Esophagus squamous epithelium (tissue), 5 donors: ENCODE measurements at places on chromosomes 4 and X. TPM values are rescaled to one million over a fixed set of nuclear protein-coding genes. Genes with fewer than 3 reads are reported as not detected.

GRCh38 chrX:46837558-46838485 is 979 bp downstream of the RP2 start:
- no peaks in the 10 kb centered on the region for H3K36me3 ChIP-seq
- H3K27me3 ChIP-seq, result no peaks in the 10 kb centered on the region
- peak overlapping the region; percentile 95 for H3K27ac ChIP-seq
- no peak for DNase-seq
- peak overlapping the region; percentile 69 for H3K4me3 ChIP-seq

DNA sequence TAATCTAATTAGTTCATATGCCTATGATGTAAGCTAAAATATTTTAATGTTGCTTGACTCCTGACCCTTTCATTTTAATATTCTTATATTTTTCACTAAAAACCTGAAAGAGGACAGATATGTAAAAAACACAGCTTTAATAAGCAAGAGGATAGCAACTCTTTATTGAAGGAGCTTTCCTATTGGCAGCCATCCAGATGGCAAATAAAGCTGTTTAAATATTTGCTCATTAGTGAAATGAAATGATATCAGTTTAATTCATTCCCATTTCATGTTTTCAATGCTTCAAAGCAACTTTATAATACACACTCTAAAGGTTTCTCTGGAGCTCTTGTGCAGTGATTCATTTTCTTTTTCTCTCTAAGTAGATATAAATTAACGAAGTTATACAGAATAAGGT is 473.4 kb downstream of the PCDH7 start:
- H3K27me3 ChIP-seq, result no peaks in the 10 kb centered on the region
- no peaks in the 10 kb centered on the region for H3K36me3 ChIP-seq
- H3K27ac ChIP-seq, result no peak overlapping the region
- H3K4me1 ChIP-seq, result no peaks in the 10 kb centered on the region

DNA sequence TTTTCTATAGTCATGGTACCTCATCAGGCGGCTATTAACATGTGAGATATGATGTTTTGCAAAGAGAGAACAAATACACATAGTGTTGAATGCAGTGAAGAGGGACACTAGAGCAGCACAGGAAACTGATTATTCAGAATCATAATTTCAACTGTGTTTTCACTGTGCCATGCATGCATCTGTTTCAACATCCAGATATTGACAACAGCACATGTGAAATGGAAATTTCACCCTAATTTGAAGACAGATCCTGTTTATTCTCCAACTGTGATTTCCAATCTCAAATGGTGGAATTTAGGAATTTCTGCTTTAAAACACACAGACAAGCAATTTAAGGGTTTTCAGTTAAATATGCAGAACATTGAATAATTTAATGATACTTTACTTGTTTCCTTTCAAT is 288.6 kb downstream of the KCTD8 start:
- no peak overlapping the region for H3K4me3 ChIP-seq
- H3K27me3 ChIP-seq, result no peaks in the 10 kb centered on the region
- no peak for DNase-seq

The SNX25 gene
- total RNA-seq, result 18.9 TPM

GRCh38 chr4:38310446-38311043 is 350.3 kb downstream of the PTTG2 start:
- H3K27ac ChIP-seq, result no peak overlapping the region
- H3K4me1 ChIP-seq, result peaks cover 12% of the 10 kb centered on the region
- H3K4me3 ChIP-seq, result no peak overlapping the region

The NPY1R gene
- total RNA-seq, result not detected

DNA sequence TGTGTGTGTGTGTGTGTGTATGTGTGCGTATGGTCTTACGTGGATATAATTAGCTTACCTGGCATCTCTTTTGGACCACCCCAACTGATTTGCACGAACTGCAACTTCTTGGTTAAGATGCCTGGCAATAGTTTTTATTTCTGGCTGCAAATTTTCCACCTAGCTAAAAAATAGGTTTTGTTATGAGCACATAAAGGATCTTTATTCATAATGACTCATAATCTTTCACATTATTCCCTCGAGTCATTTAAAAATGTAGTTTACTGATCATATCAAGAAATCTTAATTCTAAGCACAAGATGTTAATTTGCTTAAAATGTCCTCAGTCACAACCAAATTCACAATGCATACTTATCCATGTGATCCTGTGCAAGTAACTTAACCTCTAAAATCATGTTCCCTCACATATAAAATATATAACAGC is 1.5 kb downstream of the COX18 start:
- DNase-seq, result no peak
- peak overlapping the region; percentile 92 for H3K27ac ChIP-seq
- H3K4me3 ChIP-seq, result peak overlapping the region; percentile 72
- H3K27me3 ChIP-seq, result no peaks in the 10 kb centered on the region
- no peaks in the 10 kb centered on the region for H3K36me3 ChIP-seq

The NUDT11 gene
- total RNA-seq, result 1.4 TPM

DNA sequence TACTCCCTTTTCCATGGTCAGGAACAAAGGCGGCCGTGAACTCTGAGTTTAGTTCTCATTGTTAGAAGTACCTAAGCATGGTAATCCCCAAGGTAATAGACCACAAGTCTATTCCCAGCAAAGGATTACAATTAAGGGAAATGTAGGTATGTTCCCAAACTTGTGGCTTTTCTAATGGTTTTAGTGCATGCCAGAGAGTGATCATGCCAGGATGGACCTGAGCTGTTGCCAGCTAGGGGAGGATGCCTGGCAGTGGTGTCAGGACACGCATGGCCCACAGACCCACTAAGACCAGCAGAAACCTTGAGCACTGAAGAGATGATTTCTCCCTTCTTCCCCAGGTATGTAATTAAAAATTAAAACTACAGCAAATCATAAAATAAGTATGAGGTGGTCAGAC is 60.8 kb downstream of the COQ2 start:
- H3K4me3 ChIP-seq, result no peak overlapping the region
- no peaks in the 10 kb centered on the region for H3K27me3 ChIP-seq
- no peaks in the 10 kb centered on the region for H3K36me3 ChIP-seq
- peaks cover 15% of the 10 kb centered on the region for H3K4me1 ChIP-seq
- no peak overlapping the region for H3K27ac ChIP-seq

The TMPRSS11D gene
- 165 TPM for total RNA-seq

DNA sequence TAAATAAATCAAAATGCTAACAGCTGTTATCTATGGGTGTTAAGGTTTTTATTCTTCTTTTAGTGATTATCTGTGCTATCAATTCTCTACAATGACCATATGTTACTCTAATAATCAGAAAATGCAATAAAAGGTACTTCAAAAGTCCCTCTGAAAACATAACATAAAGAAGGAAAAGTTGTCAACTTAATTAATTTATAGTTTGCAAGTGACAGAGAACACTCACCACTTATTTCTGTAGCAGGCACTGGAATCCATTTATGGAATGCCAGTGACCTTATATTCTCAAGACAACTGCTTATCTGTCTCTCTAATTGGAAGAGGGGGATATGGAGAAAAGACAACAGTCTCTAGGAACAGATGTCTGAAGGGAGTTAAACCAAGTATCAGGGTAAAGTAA is 25.6 kb upstream of the PLS3 start:
- no peaks in the 10 kb centered on the region for H3K4me1 ChIP-seq
- no peaks in the 10 kb centered on the region for H3K27me3 ChIP-seq
- no peak overlapping the region for H3K27ac ChIP-seq
- H3K4me3 ChIP-seq, result no peak overlapping the region
- no peak for DNase-seq

The IBSP gene
- not detected for total RNA-seq

GRCh38 chr4:180560896-180561295 is 1682.3 kb upstream of the TENM3 start:
- H3K27me3 ChIP-seq, result no peaks in the 10 kb centered on the region
- no peak overlapping the region for H3K27ac ChIP-seq
- H3K4me3 ChIP-seq, result no peak overlapping the region
- no peaks in the 10 kb centered on the region for H3K36me3 ChIP-seq
- H3K4me1 ChIP-seq, result no peaks in the 10 kb centered on the region
- DNase-seq, result no peak

GRCh38 chrX:56233100-56233499 is 944 bp downstream of the KLF8 start:
- H3K27ac ChIP-seq, result peak overlapping the region; percentile 92
- H3K27me3 ChIP-seq, result no peaks in the 10 kb centered on the region
- H3K4me3 ChIP-seq, result peak overlapping the region; percentile 55
- no peaks in the 10 kb centered on the region for H3K36me3 ChIP-seq
- H3K4me1 ChIP-seq, result no peaks in the 10 kb centered on the region

GRCh38 chrX:3516051-3516541 is 169.6 kb upstream of the MXRA5 start:
- H3K27ac ChIP-seq, result no peak overlapping the region
- H3K27me3 ChIP-seq, result no peaks in the 10 kb centered on the region
- no peaks in the 10 kb centered on the region for H3K4me1 ChIP-seq
- no peak for DNase-seq
- H3K4me3 ChIP-seq, result no peak overlapping the region

The PROM1 gene
- not detected for total RNA-seq

DNA sequence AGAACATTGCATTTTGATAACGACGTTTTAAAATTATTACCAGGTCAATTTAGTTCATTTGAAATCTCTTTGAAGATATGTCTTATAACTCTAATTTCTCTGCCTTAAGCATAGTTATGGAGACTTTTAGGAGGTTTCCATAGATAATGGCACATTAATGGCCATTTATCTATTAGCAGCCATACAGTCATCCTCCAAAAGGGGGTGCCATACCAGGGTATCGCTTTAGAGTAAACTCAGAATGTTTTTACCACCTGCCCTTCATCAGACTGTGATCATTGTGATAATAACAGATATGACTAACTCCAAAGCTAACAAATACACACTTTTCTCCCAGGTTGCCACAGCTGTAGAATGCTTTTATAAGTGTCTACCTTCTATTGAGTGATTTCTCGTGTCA is 461.5 kb downstream of the FSTL5 start:
- H3K4me3 ChIP-seq, result no peak overlapping the region
- no peak overlapping the region for H3K27ac ChIP-seq

DNA sequence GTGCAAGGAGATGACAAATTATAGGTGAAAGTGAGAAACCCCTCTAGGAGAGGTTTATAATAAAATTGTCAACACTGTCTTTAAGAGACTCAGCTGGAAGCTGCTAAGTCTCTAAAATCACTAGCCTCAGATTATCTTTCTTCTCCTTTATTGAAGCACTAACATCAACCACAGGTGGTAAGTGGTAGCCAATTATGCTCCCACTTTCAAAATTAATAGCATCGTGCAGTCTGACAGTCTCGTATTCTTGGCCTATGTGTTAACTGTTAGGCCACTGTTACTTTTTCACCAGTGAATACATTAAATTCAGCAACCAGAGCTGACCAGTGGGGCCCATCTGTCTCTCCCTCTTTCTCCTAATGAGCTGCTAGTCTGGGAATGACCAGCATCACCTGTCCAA is 674.1 kb downstream of the RAPGEF2 start:
- no peak overlapping the region for H3K27ac ChIP-seq
- no peak overlapping the region for H3K4me3 ChIP-seq
- no peak for DNase-seq
- no peaks in the 10 kb centered on the region for H3K4me1 ChIP-seq

- peak overlapping the region; percentile 85 for H3K27ac ChIP-seq
- no peaks in the 10 kb centered on the region for H3K27me3 ChIP-seq
- no peak for DNase-seq
- no peaks in the 10 kb centered on the region for H3K36me3 ChIP-seq
Measured at GRCh38 chrX:134460862-134461220, 876 bp downstream of the HPRT1 start.

DNA sequence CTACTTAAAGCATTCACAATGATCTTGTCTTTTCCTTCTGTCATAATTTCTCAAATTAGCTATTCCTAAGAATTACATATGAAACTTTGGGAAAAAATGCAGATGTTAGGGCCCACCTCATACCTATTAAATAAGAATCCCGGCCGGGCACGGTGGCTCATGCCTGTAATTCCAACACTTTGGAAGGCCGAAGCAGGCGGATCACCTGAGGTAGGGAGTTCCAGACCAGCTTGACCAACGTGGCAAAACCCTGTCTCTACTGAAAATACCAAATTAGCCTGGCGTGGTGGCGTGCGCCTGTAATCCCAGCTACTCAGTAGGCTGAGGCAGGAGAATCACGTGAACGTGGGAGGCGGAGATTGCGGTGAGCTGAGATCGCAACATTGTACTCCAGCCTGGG is 158.4 kb upstream of the TLL1 start:
- no peaks in the 10 kb centered on the region for H3K27me3 ChIP-seq
- DNase-seq, result no peak
- no peak overlapping the region for H3K4me3 ChIP-seq
- H3K27ac ChIP-seq, result no peak overlapping the region

The ADGRL3 gene
- 1.8 TPM for total RNA-seq

The EGF gene
- 0.68 TPM for total RNA-seq

The ARHGAP10 gene
- 27.1 TPM for total RNA-seq

The SASH3 gene
- 2.5 TPM for total RNA-seq

DNA sequence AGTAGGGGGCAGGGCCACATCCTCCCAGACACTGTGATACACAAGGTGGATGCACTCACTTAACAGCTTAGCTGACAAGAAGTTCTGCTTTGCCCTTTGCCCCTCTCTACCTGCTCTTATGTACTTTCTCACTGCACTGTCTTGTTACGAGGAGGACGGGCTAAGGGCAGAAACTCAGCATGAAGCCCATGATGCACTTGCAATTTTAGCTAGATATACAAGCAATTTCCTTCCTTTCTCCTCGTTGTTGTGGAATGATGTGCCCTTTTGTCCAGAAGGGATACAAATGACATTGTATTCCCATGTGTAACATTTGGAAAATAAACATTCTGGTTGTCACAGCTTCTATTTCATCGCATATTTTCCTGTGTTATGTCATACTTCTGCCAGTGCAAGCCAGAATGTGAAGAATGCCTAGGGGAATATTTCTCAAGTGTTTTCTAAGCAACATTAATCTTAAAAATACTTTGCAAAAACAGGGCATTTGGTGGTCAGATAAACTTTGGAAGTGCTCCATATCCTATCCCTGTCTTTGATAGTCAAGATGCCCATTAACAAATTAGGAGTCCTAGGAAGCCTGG is 47.2 kb downstream of the MAOA start:
- peaks cover 62% of the 10 kb centered on the region for H3K4me1 ChIP-seq
- no peaks in the 10 kb centered on the region for H3K27me3 ChIP-seq
- no peak for DNase-seq
- H3K27ac ChIP-seq, result peak overlapping the region; percentile 77
- H3K36me3 ChIP-seq, result no peaks in the 10 kb centered on the region
- no peak overlapping the region for H3K4me3 ChIP-seq

- H3K4me1 ChIP-seq, result no peaks in the 10 kb centered on the region
- no peaks in the 10 kb centered on the region for H3K27me3 ChIP-seq
- no peak overlapping the region for H3K27ac ChIP-seq
- H3K4me3 ChIP-seq, result no peak overlapping the region
- no peaks in the 10 kb centered on the region for H3K36me3 ChIP-seq
- DNase-seq, result no peak
Measured at GRCh38 chr4:112552668-112553067, 36.7 kb upstream of the NEUROG2 start.
